Stimulated activated CD8-positive, alpha-beta memory T cell treated with anti-CD3 and anti-CD28 coated beads, Interleukin-4, amount 100 ng/mL, for 24 hours (primary cell): ENCODE measurements at places on chromosomes 2 and 18.
A peak's percentile ranks its signal among the peaks of the same experiment; 100 is the strongest.

GRCh38 chr2:48738806-48739205 is 16.7 kb downstream of the LHCGR start:
- no peak for DNase-seq

- no peak for DNase-seq
These were observed 158.8 kb upstream of the ARL4C start for GRCh38 chr2:234655706-234656105.

GRCh38 chr2:195538937-195539336 is 118.1 kb upstream of the SLC39A10 start:
- DNase-seq, result no peak

DNA sequence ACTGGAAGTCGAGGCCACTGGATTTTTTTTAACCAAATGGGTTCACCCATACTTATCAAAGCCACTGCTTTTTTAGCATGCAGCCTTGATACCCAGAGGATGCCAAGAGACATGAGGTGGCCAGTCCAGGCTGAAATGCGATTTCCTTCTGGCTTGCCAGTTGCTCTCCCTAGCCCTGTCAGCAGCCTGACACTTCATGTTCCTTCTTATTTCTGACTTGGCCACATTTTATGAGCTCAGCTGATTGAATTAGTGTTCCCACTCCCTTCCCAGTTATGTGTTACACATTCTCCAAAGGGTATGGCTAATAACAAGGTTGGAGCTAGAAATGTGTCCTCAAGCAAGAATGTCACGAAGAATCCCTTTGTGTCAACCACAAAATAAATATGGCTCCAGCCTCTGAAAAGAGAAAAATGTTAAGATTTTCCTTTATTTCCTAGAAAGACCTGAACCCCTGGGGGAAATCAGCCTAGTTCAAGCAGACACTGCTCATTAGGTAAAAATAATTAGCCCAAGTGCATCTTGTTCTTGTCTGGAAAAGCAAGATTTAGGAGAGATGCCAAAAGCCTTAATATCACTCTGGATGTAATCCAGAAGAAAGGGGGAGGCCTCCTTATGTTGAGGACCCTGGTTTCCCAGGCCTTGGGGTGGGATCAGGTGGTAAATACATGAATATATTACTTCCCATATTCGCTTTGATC is 121.7 kb upstream of the TACR1 start:
- no peak for DNase-seq

GRCh38 chr2:12882393-12882792 is 165.7 kb downstream of the TRIB2 start:
- no peak for DNase-seq

DNA sequence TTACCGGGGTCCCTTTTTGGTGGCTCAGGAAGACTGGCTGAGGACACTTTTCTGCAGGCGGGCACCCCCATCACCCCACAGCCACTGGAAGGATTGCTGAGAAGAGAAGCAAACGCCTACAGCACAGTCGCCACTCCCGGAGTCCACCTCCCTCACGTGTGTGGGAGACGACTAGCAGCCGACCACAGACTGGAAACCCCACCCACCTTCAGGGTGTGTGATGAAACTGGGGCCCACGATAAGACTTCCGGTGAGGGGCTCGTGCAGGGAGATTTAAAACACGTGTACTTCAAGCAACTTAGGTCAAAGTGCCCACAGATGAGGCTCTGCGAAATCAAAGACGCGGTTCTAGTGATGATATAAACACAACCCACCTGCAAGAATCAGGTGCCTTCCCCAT is 26.3 kb downstream of the MBP start:
- DNase-seq, result peak; percentile 67

GRCh38 chr2:7879483-7879835 is 802.4 kb upstream of the ID2 start:
- DNase-seq, result no peak

DNA sequence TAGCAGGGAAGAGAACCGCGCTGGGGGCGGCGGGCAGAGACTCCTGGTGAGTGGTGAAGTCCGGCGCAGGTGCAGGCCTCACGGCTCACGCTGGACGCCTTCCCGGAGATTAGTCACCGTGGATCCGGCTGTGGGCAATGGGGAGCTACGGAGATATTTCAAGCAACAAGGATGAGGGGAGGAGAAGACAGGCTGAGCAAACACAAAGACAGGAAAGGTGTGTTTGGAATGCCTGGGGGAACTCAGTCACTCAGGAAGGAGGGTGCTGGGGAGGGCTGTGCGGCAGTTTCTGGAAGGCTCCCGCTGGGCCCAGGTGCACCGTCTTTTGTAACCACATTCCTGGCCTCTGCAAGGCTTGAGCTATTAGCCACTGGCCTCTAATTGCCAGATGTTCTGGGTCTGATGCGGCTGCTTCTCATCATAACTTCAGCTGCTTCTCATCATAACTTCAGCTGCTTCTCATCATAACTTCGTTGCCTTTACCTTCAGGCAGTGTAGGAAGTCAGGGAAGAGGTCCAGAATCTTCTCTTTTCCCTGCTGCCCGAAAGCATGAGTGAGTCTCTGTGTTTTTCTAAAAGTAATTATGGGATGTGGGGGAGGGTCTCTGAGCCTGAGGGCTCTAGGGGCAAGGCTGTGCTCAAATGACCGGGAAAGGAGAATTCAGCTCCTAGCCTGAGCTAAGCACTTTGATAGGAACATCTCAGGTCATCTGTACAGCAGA is 118.9 kb downstream of the PXDN start:
- no peak for DNase-seq

DNA sequence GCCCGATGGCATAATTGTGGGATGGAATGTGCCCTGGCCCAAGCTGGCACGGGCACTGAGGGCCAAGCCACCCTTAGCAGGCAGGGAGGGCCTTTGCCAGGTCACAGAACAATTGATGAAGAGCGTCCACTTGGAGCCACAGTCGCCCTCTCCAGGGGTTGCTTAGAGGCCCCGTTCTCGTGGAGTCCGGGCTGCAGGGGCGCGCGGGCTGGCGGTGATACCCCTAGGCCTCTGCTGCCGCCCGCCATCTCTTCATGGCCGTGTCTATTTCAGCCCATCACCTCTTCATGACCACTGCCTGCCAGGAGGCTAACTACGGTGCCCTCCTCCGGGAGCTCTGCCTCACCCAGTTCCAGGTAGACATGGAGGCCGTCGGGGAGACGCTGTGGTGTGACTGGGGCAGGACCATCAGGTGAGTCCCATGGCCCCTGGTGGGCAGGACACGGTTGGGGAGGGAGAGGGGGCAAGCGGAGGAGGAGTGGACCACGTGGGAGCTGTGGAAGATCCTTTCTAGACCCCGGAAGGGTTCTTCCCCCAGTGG is 17.6 kb downstream of the RAMP1 start:
- DNase-seq, result no peak
